ENCODE measurements at places on chromosomes 16 and 17.

GRCh38 chr16:3696425-3697218 is 20.7 kb downstream of the TRAP1 start:
- DNase-seq = no peak

- DNase-seq = no peak
These were observed 105.5 kb upstream of the AXIN2 start for GRCh38 chr17:65666876-65667321.

- DNase-seq = peak; percentile 45
These were observed 16.2 kb upstream of the MRC2 start for GRCh38 chr17:62611292-62611691.

- no peak for DNase-seq
These were observed 646 bp downstream of the HIC1 start for GRCh38 chr17:2055292-2056205.

- peak; percentile 68 for DNase-seq
These were observed 2.2 kb upstream of the PLEKHH3 start for GRCh38 chr17:42678951-42679491.

DNA sequence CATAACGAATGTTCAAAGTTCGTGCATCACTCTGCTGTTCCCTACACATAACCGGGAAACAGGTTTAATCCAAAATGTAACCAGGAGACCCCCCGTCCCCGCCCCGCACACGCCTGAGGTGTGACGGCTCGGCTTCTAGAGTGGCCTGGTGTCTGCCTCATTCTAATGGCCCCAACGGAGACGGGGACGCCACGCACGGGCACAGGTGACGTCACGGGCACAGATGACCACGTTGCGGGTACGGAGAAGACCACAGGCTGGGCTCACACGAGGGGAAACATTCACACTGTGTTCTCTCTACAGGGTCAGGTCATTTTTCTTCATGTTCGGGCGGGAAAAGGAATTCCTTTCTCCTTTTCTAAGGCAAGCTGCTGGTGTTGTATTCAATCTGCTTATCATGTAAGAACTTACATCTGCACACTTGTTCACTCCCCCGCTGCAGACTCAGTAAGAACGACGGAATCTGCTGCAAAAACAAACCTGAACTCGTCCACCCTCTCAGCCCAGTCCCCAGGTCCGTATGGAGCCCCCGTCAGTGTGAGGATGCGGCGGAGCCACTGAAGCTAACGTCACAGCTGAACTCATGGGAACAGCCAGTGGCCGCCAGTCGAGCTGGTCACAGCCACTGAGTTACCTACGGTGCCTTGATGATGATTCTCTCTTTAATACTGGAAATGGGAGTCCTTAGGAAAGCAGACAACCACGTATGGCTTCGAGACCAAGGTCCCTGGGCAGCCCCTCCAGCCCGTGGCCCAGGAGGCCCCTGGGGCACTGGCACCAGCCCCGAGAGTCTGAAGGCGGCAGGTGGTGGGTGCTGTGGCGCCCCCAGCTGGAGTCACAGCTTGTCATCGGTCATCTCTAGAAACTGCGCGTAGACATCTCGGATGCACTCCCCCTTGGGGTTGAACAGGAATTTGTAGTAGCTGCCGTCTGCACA is 32.9 kb downstream of the WDR45B start:
- DNase-seq = no peak

- DNase-seq = peak; percentile 12
These were observed 53.9 kb upstream of the CHMP6 start for GRCh38 chr17:80937462-80938381.

DNA sequence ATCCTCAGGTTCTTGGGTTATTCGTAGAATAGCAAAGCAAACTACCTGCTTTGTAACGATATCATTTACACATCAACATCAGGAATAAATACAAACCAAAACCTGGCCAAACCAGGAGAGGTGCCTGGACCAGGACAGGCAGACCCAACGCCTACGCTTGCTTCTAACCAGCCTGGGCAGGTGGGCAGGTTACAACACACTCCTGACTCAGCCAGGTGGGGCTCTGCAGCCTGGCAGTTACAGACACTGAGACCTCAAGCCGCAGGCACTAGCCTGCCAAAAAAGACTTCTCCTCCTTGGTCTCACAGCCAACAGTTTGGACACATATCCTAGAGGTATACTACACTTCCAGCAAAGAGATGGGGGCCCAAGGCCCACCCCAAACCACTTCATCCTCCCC is 14.0 kb downstream of the ANKRD11 start:
- no peak for DNase-seq

GRCh38 chr16:83110269-83110668 is 483.5 kb downstream of the CDH13 start:
- no peak for DNase-seq

DNA sequence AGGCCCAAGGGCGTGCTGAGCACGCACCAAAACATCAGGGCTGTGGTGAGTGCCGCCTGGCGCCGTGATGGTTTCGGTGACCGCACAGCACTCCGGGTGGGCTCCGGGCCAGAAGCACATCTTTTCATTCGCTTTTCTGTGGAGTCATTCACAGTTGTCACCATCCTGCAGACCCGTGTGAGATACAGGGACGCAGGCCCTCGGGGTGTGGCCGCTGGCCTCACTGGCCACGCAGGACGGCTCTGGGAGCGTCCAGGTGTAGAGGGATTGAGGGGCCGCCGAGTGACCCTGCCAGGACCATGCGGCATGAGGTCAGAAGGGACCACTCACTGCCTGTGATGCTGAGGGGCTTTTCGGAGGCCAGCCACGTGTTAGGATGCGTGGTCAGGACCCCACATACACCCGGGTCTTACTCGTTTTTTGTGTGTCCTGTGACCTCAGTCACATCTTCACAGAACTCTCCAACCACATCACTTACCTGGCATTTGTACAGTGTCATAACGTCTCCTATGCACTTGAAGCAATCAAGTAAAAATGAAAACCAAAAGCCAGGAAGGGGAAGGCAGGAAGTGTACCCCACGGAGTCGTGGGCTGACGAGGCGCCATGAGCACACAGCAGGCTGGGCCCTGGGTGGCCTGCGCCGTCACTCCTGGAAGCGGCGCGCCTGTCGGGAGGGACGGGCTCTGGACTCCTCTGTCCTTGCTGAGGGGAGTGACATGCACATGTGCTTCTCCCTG is 7.8 kb downstream of the ACSF3 start:
- DNase-seq = peak; percentile 69

DNA sequence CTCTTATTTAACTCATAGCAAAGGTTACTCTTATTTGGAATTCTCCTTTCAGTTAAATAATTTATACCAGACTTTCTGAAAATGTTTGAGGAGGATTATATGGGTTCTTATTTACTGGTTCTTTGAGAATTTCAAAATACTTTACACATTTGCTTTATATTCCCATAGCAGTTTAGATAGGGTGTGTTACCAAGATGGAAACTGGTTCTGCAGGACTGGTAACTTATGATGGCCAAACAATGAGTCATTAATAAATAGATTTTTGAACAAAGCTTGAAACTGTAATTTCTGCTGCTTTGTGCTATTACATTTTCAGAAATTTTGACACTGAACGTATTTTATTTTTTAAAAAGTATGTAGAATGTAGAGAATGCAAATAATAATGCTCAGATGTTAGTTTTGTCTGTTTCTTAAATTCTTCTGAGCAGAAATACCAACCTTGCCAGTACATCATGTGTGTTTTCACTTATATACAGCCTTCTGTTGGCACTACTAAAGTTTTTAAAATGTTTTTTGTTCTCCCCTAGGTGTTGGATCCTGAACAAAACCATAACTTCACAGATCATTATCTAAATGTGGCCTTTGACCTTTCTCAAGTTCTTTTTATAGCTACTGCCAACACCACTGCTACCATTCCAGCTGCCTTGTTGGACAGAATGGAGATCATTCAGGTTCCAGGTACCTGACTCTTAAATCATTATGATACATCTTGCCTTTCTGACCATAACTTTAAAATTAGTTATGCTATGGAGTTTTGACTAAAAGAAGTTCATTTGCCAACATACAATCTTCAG is 48.3 kb upstream of the ABCC11 start:
- no peak for DNase-seq

GRCh38 chr16:68756239-68756915 is 19.3 kb downstream of the CDH1 start:
- DNase-seq = peak; percentile 94

DNA sequence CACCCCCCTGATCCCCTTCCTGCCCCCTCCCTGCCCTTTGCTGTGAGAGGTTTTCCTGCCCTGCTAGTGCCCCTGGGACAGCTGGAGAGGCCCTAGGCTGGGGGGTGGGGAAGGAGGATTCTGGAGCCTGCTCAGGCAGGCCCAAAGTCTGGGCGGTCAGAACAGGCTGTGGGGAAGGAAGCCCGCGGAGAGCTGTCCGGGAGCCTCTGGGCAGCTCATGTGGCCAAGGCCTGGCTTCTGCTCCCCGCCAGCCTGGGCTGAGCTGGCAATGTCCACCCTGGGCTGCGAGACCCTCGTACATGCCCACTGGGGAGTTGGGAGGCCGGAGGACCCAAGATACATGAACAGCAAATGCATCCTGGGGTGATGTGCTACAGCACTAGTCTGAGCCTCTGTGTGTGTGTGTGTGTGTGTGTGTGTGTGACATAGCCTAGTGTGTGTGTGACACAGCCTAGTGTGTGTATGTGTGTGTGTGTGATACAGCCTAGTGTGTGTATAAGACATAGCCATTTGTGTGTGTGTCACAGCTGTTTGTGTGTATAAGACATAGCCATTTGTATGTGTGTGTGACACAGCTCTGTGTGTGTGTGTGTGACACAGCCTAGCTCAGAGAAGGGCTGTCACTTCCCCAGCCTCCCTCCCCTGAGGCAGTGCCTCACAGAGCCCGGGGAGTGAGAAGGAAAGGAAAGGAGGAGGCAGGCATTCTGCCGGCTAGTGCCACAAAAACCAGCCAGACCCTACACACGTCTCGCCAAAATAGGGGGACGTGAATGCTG is 201.4 kb upstream of the CIBAR2 start:
- DNase-seq = no peak

DNA sequence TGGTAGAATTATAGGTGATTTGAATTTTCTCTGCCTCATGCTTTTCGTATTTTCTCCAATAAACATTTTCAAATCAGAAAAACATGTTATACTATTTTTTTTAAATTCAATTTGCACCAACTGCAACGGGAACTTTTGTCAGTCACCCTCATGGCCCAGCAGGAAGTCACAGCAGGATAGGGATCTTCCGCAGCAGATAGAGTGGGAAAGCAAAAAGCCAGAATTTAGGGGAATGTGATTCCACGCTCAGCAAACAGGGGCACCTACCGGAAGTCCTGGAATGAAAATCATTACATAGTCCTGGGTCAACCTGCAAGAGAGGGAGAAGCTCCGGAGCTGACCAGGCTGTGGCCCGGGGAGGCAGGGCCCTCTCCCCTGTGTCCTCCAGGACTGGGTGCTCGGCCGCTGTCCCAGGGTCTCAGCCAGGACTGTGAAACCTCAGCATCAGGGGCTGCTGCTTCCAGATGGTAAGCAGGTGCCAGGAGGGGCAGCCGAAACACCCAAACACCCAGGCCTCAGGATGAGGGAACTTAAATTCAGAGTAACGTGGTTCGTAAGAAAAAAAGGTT is 3.9 kb downstream of the SLC47A2 start:
- DNase-seq = no peak

GRCh38 chr16:57878586-57878985 is 76.3 kb upstream of the KIFC3 start:
- no peak for DNase-seq

DNA sequence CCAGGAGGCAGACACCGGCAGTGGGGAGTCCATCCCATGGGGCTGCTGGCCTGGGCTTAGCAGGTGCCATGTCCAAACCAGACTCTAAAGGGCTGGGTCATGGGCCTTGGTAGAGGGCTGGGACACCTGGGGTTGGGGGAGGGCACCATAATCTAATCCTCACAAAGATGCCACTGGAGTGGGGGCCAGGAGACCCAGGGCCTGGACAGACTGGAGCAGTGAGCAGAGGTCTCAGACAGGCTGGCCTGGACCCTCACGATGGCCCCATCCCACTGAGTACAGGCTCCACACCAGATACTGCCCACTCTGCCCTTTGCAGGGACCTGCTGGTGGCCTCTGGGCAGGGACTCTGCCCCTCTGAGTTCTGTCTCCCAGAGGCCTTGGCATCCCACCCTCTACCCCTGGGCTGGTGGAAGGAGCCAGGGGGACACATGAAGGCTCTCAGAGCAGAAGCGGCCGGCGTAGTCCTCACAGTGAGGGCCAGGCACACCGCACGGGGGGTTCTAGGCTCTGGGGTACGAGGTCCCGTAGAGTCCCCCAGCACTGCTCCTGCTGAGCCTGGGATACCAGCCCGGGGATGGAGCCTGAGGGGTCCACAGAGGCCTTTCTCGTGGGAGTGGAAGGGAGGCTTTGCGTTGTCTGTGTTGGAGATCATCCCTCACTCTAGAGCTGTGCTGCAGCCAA is 10.0 kb upstream of the SRRM2 start:
- no peak for DNase-seq

DNA sequence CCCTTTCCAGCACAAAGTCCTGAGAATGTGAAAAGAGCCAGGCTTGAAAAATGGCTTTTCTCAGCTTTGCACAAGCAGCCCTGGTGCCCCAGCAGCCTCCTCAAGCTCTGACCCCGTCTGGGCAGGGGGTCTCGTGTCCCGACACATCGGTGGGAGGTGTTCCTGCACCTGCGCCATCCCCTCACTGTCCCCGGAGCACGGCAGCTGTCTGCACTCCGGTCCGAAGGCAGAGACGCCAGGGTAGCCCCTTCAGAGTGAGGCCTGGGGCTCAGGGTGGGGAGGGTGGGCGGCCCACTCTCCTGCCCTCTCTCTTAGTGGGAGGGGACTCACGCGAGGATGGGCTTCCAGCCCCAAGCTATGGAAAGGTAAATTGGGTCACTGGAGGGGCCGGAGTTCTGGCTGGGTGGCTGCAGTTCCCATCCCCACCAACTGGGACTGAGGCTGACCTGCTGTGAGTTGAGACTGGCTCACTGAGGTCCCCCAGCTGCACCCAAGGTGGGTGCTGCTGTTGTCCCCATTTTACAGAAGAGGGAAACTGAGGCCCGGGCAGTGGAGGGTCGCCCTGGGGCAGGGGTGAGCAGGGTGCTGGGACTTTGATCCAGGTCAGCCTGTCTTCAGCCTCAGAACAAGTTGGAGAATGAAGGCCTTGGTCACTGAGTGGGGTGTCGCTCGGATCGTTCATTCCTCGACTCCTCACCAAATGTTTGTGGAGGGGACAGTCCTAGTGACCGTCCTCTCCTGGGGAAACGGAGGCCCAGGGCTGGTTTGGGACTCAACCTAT is 2.3 kb upstream of the BAIAP3 start:
- DNase-seq = no peak

GRCh38 chr17:67990909-67991308 is 5.4 kb downstream of the C17orf58 start:
- no peak for DNase-seq

GRCh38 chr17:39562395-39562794 is 45.3 kb downstream of the NEUROD2 start:
- no peak for DNase-seq

DNA sequence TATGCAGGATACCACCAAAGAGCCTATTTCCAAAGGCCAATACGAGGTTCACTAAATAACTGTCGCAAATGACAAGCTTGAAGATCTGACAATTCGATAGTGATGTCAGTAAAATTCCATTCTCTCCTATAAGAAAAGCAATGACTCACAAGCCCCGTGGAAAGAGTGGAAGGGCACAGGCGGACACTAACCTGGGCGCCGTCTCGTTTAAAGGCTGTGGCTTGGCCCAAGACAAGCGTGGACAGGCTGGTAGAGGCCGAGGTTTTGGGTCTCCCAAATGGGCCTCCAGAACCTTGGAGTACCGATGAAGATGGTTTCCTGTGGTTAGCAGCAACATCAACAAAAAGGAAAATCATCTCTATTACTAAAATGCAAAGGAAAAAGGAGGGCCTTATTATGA is 16.5 kb upstream of the SLC38A8 start:
- DNase-seq = no peak

GRCh38 chr17:30594223-30594952 is 117.2 kb downstream of the GOSR1 start:
- no peak for DNase-seq
